ENCODE measurements at places on chromosomes 2 and 18.

- DNase-seq, result peak; percentile 55
Observed at GRCh38 chr2:134668821-134669220, 50.0 kb downstream of the TMEM163 start.

DNA sequence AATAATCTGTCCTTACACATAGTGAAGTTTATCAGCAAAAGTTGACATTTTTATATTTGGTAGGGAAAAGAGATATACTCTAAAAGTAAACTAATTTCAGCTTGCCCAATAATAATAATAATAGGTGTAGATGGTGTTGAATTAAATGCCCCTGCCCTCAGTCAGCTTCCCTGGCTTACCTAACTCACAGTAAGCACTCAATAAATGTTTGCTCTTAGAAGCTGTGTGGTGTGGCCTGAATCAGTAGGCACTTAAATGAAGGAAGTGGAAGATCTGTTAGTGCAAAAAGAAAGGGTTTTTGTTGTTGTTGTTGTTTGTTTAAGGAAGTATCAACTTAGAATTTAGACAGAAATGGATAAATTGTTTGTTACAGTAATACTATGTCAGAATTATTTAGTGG is 36.2 kb downstream of the EML4 start:
- DNase-seq, result no peak

DNA sequence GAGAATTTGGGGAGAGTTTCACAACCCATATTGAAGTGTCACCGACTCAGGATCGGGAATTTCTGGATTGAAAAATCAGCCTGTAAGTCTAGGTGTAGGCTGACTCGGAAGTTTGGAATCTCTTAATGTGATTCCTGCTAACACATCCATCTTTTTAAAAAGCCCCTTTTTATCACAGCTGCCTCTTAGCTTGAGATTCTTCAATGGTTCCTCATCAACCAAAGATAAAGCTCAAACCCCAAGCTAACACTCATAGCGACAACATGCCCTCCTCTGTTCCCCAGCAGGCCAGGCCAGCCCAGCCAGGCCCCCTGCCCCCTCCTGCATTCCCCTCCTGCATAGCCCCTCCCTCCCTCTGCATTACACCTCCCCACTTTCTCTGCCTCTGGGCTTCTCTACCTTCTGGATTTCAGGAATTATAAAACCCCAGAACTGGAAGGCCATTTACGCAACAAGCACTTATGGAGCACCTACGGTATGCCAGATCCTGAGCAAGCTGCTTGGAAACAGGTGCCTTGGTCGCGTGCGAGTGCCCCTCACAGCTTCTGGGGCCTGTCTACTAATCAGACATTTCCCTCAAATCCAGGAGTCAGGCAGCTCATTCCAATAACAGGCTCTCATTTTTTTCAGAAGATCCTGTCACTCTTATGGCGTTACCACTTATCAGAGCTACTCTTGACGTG is 63.4 kb downstream of the EMX1 start:
- DNase-seq, result no peak

- no peak for DNase-seq
Observed at GRCh38 chr18:22924589-22924988, 8.5 kb upstream of the RBBP8 start.

DNA sequence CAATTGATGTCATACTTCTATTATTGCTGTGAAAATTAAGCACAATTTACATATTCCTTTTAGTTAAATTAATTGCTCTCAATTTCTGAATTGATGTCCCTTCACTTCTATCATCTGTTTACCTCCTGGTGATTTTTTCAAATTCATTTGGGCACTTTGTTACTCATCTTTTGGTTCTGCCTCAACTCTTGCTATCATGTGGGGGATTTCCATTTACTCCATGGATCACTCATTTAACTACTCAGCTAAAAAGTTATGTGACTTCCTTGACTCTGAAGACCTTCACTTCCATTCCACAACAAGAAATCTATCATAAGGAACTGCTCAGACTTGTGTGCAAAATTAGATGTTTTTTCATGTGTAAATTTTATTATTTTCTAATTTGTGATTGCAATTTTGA is 126.2 kb downstream of the EHBP1 start:
- no peak for DNase-seq

- no peak for DNase-seq
Observed at GRCh38 chr2:189848276-189848675, 64.0 kb downstream of the PMS1 start.

DNA sequence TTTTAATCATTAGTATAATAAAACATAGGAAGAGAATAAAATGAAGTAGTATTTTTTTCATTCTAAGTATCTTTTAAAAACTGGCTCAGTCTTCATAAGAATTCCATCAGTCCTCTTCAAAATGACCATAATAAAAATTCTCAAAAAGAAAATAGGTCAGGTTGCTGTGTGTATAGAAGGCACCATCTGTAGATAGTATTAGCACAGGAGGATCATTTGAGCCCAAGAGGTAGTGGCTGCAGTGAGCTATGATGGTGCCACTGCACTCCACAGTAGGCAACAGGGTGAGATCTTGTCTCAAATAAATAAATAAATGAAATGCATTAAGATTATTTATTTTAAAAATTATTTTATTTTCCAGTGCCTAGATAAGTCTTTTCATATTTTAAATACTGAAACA is 475.8 kb downstream of the ZNF804A start:
- no peak for DNase-seq

GRCh38 chr2:27701676-27702075 is 38.0 kb downstream of the SLC4A1AP start:
- DNase-seq, result no peak

GRCh38 chr2:175166216-175166824 is 1.7 kb downstream of the ATF2 start:
- no peak for DNase-seq

DNA sequence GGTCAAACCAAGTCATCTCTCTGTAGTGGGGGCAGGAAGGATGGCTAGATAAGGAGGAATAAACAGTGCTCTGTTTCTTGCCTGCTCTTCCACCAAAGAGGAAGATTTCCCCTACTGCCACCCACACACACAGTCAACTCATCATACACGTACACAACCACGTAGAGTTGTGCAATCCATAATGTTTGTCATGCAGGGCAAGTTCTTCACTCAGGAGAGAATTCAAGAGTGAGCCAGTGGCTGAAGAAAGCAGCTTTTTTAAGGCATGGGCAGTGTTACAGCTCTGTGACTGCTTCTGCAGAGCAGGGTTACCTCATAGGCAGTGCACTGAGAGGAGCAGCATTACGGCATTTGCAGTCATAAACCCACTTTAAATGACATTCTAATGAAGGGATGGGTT is 283.0 kb downstream of the RND3 start:
- no peak for DNase-seq

- no peak for DNase-seq
Observed at GRCh38 chr2:222805591-222806304, 55.1 kb upstream of the ACSL3 start.

- no peak for DNase-seq
Observed at GRCh38 chr18:7592305-7593071, 25.4 kb downstream of the PTPRM start.

DNA sequence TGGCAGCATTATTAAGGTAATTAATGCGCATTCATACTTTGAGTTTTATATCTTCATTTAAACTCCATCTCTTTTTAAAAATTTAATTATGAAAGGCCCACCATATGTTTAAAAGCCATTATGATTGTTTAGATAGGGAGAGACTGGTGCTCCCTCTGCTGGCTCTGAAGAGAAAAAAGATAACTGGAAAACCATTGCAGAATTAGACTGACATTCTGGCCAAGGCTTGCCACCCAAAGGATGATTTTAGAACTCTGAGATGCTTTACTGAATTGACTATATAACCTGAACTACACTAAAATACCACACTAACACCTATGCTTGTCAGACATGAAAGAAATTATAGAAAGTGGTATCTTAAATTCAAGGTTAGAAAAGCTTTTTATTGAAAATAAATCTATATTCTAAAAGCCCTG is 127.6 kb upstream of the SPOPL start:
- DNase-seq, result no peak

GRCh38 chr2:238821391-238821790 is 26.5 kb upstream of the TWIST2 start:
- DNase-seq, result no peak

DNA sequence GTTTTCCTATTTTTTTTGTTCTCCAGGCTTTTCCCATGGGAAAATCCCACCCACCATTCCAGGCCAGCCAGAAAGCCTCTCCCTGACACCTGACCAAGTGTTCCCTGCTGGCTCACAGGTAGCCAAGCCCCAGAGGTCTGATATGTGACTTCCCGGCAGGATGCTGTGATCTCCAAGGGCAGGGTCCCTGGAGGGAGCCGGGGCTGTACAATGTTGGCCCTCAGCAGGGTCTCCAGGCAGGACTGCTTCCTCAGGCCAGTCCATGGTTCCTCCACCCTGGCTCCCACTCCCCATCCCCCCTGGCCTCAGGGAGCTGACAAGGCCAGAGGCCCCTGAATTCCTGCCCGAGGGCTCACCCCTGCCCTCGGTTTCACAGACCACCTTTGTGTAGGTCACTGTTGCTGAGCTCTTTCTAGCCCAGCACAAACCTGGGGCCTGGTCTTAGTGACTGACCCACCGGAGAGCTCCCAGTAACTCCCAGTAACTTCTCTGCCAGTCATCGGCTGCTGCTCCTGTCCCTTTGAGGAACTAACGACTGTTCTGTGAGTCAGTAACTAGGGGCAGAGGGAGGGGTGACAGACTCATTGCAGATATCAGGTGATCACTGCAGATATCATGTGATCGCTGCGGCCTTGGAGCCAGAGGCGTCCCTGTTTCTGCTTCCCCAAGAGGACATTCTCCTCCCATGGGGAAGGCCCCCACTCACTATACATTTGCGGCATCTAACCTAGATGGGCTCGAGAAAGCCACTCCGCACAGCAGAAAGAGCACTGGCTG is 38.7 kb downstream of the SDC1 start:
- DNase-seq, result no peak

DNA sequence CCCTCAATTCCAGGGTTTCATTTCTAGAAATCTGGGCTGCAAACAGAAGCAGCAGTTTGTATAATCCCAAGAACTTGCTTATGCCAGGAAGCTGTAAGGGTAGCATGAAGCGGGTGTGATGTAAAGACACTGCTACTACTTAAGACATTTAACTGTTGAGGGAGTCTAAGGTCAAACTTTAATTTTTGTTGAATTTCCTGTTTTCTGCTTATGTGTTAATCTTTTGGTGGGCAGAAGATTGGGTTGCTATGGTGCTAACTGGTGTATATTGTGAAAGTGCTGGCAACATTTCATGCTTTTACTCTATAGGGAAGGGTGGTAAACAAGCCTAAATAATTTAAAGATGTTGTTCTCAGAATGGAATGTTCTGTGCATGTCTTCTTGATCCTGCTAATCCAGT is 2.7 kb downstream of the NCOA1 start:
- no peak for DNase-seq

- no peak for DNase-seq
Observed at GRCh38 chr2:52144590-52144989, 1112.7 kb upstream of the NRXN1 start.

All from activated T-helper 1 cell treated with anti-CD3 and anti-CD28 coated beads, Interleukin-2, amount 50 U/mL, for 16 hours (primary cell).